Jurkat, Clone E6-1 (cell line): ENCODE measurements at places on chromosomes 16 and 17.

DNA sequence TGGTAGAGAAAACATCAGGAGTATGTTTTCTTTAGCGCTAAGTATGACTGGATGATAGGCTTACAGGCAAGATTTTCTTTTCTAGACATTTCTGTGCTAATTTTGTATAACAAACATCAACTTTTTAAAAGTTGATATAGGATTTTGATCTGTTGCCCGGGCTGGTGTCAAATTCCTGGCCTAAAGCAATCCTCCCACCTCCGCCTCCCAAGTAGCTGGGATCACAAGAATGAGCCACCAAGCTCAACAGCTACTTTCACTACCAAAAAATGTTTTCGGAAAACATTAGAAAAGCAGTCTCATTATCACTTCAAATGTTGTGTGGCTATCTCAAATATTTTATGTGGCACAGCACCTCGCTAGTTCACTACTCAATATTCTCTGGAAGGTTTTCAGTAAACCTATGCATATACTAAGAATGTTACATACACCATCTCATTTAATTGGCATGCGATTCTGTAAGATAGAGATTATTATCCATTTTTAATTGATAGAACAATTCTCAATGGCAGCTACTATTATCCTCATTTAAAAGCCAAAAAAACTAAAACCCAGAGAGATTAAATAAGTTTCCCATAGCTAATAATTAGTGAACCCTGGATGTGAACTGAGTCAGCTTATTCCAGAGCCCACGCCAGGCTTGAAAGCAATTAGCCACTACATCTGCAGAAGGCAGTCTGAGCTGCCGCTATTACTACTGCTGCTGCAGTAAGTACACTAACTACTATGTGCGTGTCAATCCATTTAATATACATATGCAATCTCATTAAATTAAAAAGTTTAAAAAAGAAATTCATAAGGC is 41.7 kb downstream of the CREBBP start:
- no peak for DNase-seq

DNA sequence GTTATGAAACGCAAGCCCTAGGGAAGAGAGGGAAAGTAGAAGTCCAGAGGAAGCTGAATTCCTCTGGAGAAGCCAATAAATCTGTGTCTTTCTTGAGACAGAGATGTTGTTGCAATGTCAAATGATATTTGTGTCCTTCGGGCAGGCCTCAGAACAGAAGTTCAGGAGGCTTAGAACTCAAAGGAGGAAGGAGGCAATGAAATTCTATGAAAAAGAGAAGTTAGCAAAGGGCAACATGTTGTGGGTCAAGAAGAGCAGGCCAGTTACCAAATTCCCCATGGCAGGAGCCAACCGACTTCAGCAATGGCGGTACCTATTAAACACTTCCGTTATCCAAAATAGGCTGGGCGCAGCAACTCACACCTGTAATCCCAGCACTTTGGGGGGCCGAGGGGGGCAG is 109.0 kb upstream of the DHX40 start:
- DNase-seq = no peak

DNA sequence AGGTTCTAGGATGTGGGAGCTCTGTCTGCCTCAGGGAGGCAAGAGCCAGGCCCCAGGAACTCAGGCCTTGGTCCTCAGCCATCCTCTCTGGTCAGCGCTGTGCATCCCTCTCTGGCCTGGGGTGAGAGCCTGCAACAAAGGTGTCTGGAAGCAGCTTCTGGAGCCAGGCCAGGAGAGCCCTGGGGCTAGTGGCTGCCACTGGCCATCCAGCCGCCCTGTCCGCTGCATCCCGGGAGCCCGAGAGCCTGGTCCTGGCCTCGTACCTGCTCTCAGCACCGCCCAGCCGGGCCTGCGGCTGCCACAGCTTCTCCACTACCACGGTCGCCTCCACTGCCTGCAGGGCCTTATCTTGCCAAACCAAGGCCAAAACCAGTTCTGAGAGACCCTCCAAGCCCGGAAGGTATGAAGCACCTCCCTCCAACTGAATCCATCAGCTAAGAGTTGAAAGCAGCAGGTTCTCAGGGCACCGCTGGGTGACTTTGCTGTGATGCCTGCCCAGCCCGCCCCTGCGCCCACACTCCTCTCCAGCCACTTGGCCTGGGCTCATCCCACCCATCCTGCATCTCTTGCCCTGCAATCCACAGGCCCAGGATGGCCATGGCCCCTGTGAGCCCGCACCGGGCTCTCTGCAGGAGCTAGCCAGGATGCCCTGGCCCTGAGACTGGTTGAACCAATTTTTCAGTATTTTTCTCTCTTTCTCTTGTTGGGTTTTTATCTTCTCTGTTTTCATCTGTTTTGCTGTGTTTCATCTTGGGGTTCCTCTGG is 85.7 kb downstream of the AMFR start:
- DNase-seq = no peak

DNA sequence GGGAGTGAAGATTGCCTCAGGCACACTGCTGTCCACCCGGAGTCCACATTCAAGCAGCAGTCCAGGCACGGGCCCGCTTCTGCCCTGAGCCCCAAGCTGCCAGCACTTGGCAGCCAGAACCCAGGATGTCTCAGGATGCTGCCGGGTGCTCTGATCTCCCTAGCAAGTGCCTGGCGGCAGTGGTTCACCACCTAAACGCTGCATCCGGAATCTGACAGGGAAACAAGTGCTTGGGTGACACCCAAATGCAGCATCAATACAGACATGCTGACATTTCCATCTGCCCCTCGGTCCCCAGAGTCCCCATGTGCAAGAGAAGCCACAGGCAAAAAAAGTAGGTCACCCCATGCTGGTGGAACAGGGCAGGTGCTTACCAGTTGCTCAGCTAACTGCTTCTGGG is 197.1 kb upstream of the RPL38 start:
- DNase-seq = peak; percentile 65

DNA sequence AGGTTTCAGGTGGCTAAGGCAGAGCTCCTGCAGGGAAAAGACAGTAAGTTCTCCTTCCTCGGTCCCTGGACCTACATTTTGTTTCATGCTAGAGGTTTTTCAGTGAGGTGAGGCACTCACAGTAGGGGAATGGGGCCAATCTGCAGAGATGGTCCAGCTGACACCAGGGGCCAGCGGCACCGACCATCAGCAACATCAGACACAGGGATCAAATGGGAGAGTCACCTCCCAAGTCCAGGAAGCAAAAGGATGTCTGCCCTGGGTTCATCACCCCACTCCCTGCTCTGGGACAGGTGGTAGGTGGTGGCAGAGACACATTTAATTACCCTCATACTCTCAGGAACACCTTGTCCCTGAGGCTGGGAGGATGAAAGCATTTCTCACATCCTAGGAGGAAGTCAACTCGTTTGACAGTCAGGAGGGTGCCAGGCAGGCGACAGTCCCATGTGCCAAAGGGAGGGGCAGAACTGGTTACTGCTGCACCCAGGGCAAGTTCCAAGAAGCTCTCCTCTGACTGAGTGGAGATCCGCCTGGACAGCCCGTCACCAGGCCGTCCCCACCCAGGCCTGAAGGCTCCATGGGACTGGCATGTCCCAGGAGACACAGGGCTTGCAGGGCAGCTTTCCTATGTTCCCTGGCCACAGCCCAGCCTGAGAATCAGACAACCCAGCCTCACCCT is 19.2 kb downstream of the ATP6V0D1 start:
- DNase-seq = no peak

DNA sequence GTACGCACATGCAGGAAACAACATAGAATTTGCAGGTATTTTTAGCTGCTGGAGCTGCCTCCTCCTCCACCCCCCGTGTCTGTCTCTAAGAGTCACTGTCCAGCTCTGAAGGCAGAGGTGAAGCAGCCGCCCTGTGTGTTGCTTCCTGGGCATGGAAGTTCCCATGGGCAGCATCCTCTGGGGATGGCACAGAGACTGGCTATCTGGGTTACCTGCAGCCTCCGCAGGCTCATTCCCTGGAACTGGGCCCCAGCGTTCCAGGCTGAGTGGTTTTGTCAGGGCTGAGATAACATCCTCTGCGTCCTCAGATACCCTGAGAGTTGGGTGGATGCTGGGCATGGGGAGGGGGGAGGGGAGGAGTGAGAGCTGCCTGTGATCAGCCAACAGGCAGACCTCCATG is 41.5 kb upstream of the MRTFB start:
- no peak for DNase-seq

DNA sequence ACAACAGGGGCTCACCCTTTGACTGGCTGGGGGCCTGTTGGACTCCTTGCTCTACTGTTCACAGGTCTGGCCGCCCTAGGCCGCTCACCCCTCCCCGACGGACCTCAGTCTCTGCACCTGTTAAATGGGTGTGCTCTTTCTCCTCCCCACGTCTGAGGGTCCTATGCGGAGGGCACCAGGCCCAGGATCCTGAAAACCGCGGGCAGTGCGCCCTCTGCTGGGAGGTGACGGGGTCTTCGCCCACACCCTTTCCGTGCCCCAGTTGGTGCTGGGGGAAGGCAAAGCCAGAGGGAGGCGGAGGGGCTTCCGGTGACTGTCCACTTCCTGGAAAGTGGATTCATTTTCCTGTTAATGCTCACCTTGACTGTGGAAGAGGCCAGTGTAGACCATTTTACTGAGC is 1010.9 kb downstream of the KCNJ18 start:
- no peak for DNase-seq

GRCh38 chr17:1039123-1039507 is 42.2 kb downstream of the TIMM22 start:
- DNase-seq = no peak

DNA sequence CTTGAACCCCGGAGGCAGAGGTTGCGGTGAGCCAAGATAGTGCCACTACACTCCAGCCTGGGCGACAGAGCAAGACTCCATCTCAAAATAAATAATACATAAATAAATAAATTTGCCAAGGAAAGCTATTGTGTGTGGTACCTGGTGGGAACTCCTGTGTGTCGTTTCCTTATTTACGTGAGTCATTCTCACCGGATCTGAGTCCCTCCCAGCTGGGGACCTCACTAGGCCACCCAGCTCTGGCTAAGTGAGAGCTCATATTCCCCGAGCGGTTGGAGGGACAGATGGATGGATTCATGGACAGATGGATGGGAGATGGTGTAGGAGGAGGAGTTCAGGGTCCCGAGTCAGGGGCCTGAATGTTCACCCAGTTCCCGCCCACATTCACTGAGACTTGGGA is 22.9 kb upstream of the C1QL1 start:
- DNase-seq = no peak

- no peak for DNase-seq
Measured at GRCh38 chr16:55566432-55567175, at the start of gene CAPNS2. TSS of gene CAPNS2 (plus strand) at chr16:55566684. CDS start at chr16:55566757, 73 bp downstream.

GRCh38 chr16:68378436-68379415 is 67.9 kb downstream of the PRMT7 start:
- no peak for DNase-seq

DNA sequence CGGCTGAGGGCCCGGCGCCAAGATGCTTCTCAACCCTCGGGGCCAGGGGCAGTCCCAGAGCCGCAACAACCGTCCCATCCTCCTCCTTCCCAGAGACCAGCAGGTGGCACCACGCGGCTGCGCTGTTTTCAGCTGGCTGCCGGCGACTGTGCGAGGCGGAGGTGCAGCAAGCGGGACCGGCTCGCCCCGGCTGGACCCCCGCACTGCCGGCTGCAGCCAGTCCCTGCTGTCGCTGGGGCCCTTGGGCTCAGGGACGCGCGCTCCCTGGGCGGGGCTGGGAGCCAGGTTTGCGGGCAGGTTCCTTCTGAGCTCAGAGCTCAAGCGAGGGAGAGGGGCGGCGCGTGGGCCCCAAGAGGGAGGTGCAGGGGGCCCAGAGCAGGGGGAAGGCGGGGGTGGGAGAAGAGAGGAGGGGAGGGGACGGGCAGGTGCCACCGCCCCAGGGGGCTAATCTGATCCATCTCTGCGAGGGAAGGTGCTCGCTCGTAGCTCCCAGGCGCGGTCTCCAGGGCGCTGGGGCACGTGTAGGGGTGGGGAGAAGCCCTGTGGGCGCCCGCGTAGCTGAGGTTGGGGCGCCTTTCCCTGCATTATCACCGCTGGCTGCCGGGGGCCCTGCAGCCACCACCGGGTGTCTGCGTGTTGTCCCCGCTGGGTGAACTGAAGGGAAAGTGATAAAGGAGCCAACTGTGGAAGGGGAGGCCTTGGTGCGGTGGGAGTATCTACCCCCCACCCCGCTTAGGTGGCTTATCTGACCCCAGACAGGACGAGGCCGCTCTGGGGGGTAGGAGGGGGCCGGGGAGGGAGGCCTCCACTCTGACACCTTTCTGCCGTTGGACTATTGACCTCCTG is 24.2 kb downstream of the STAT5A start:
- DNase-seq = peak; percentile 92

- no peak for DNase-seq
Measured at GRCh38 chr16:83348991-83349390, 458.8 kb upstream of the HSBP1 start.

DNA sequence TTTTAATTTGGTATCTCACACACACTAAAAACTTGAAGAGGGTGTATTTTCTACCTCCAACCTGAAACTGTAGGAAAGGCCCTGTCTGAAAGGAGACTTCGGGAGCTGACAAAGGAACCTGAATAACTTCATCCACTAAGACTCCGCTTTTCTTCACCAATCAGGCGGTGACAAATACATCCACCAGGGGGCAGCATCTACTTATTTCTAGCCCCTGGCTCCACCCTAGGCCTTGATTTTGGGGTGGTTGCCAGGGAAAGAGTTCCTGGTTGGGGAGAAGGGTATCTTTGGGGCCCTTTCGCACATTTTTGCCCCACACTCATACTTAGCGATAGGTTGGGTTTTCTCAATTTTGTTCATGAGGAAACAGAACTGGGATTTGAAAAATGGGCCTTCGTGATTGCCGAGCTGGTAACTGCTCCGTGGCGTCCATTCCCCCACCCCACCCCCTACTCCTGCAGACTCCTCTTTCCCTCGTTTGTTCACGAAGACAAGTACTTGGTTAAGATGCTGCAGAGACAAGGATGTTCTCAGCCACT is 4.8 kb upstream of the ARL4D start:
- DNase-seq = peak; percentile 86

GRCh38 chr17:43021741-43022512 is at the start of gene VAT1:
TSS of gene VAT1 (minus strand) at chr17:43022385. CDS start at chr17:43022322, 63 bp downstream.
- no peak for DNase-seq

DNA sequence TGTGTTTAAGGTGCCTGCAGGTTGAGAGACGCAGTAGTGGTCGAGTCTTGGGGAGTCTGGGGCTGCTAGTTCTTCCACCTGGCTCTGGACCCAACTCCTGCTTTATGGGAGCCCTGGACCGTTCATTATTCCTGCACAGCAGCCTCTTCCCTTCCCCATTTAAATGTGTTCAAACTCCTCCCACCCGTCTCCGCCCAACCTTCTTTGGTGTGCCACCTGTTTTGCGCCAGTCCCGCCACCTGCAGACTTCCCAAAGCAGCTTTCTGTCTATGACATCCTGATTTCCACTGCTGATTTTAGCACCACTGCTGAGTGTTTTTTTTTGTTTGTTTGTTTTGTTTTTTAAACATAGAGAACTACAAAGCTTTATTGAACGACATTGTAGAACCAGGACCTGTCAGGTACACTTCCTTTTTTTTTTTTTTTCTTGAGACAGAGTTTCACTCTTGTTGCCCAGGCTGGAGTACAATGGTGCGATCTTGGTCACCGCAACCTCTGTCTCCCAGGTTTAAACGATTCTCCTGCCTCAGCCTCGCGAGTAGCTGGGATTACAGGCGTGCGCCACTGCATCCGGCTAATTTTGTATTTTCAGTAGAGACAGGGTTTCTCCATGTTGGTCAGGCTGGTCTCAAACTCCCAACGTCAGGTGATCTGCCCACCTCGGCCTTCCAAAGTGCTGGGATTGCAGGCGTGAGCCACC is 12.8 kb downstream of the ADORA2B start:
- no peak for DNase-seq
